ENCODE measurements at places on chromosomes 5 and 9. TPM values are rescaled to one million over a fixed set of nuclear protein-coding genes. Genes with fewer than 3 reads are reported as not detected.

Gene FGF18
- 5.3 TPM for total RNA-seq

Gene SYK
- total RNA-seq = 5.9 TPM

Gene NMUR2
- total RNA-seq = 0.22 TPM

Gene BTNL9
- 4.7 TPM for total RNA-seq
